ENCODE measurements at places on chromosomes 12 and 14. TPM values are rescaled to one million over a fixed set of nuclear protein-coding genes. Genes with fewer than 3 reads are reported as not detected.

DNA sequence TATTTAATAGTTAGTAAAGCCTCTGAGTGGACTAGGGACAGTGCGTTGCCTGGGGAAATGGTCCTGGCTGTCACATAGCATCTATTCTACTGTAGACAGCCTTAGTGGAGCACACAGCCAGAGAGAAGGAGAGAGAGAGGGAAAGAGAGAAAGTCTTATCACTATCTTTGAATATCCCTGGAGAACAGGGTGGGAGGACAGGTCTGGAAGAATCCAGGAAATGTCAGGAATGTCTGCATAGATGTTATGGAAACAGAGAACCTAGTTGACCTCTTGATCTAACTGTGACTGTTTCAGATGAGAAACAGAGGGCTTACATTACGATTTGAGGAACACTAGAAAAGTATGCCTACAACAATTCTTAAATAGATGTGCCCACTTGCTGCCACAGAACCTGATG is 92.8 kb downstream of the SLC15A5 start:
- H3K27me3 ChIP-seq = no peaks in the 10 kb centered on the region
- H3K27ac ChIP-seq = no peak overlapping the region
- H3K4me3 ChIP-seq = no peak overlapping the region
- no peaks in the 10 kb centered on the region for H3K36me3 ChIP-seq
- no peaks in the 10 kb centered on the region for H3K4me1 ChIP-seq
- no peak for DNase-seq

- no peaks in the 10 kb centered on the region for H3K36me3 ChIP-seq
- DNase-seq = no peak
- H3K27ac ChIP-seq = no peak overlapping the region
- no peaks in the 10 kb centered on the region for H3K27me3 ChIP-seq
Observed at GRCh38 chr12:113432986-113433385, 10.8 kb downstream of the SDSL start.

DNA sequence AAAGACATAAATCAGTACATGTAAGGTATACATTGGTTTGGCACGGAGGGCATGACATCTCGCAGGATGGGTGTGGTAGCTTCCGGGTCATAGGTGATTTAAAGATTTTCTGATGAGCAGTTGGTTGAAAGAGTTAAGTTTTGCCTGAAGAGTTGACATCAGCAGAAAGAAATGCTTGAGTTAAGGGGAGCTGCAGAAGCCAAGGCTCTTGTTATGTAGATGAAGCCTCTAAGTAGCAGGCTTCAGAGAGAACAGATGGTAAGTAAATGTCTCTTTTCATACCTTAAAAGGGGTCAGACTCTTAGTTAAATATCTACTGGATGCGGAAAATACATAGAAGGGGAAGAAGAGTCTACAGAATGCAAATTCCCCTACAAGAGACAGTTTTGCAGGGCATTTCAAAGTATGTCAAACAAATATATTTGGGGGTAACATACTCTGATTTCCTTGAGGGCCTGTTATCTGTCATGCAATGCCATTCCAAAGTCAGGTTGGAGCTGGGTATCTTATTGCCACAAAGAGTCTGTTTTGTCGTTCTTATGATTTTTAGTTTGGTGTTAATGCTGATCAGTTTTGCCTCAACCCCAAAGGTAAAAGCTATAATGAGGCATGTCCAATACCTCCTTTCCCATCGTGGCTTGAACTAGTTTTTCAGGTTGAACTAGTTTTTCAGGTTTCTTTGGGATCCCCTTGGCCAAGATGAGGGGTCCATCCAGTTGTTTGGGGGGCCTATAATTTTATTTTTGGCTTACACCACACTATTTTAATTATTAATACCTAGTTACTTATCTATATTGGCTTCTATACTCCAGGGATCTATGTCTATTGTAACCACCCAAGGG is 67.0 kb downstream of the PTHLH start:
- H3K36me3 ChIP-seq = no peaks in the 10 kb centered on the region
- no peaks in the 10 kb centered on the region for H3K4me1 ChIP-seq

- no peaks in the 10 kb centered on the region for H3K27me3 ChIP-seq
- no peak overlapping the region for H3K27ac ChIP-seq
- H3K4me1 ChIP-seq = no peaks in the 10 kb centered on the region
- no peak for DNase-seq
- H3K36me3 ChIP-seq = no peaks in the 10 kb centered on the region
- H3K4me3 ChIP-seq = no peak overlapping the region
Observed at GRCh38 chr14:99354166-99354875, 82.3 kb upstream of the BCL11B start.

DNA sequence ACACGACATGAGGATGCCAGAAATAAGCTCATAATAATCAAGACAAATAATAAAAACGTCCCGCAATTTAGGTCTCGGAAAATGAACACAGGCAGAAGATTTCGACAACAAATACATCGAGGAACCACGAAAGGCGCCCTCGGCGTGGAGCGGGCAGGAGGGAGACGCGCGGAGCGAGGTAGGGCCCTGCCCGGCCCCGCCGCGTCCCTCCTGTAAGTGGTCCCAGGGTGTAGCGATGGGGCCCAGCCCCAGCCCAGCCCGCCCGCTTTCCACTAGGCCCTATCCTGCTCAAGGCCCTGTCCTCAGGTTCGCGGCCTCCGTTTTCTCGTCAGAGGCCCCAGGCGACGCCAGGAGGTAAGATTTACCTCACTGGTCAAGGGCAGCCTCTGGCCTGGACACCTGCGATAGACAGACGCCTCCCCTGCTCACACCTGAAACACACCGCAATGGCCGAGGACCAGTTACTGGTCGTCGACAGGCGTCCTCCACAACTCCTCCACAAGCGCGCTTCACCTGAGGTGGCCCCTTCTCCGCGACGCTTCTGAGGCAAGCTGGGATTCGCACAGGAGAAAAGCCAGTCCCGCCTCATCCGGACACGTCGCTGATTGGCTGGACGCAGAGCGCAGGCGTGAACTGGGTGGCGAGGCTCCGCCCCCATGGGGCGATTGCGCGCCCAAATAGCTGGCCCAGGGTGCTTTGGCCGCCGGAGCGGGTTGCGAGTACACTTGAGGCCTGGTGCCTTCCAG is at the start of gene SYCP3:
Gene SYCP3, minus strand, starts transcription at position 543 of the 746 bp plus-strand sequence. CDS start 1,527 bp downstream, outside the sequence.
- H3K4me3 ChIP-seq = no peak within 1 kb of the TSS
- H3K36me3 ChIP-seq = peaks cover 7% of the 10 kb centered on the region
- DNase-seq = no peak
- no peaks in the 10 kb centered on the region for H3K27me3 ChIP-seq
- no peak within 1 kb of the TSS for H3K27ac ChIP-seq

- no peak overlapping the region for H3K4me3 ChIP-seq
- no peaks in the 10 kb centered on the region for H3K4me1 ChIP-seq
- DNase-seq = no peak
- no peak overlapping the region for H3K27ac ChIP-seq
- no peaks in the 10 kb centered on the region for H3K36me3 ChIP-seq
Observed at GRCh38 chr12:106975993-106976658, 10.8 kb downstream of the MTERF2 start.

DNA sequence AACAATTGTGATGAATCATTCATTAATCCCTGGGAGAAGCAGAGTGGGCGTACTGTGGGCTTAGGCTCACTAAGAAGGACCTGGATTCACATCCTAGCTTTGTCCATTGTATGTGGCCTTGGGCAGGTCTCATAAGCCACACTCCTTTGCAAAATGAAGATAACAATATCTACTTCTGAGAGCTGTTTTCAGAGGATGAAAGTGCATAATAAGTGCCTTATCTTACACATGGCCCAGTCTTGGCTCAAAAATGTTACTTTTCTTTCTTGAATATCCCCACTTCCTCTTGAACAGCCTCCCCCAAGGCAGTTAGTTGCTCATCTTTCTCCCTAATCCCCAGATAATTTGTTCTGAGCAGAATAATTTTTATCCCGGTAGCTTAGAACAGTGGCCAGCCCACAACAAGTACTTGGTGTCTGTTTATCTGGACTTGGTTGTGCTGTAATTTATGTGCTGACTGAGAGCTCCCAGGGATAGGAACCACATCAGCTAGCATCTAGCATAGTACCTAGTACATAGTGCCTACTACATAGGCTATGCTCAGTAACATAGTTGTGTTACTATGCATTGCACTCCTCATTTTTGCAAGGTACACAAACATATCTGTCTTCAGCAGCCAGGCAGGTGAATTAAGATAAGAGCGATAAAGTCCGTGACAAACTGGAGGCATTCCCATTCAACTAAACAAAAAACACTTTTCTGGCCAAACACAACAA is 61.7 kb upstream of the NUDT4 start:
- H3K36me3 ChIP-seq = no peaks in the 10 kb centered on the region
- H3K27ac ChIP-seq = no peak overlapping the region
- H3K4me3 ChIP-seq = no peak overlapping the region
- no peak for DNase-seq
- no peaks in the 10 kb centered on the region for H3K27me3 ChIP-seq

DNA sequence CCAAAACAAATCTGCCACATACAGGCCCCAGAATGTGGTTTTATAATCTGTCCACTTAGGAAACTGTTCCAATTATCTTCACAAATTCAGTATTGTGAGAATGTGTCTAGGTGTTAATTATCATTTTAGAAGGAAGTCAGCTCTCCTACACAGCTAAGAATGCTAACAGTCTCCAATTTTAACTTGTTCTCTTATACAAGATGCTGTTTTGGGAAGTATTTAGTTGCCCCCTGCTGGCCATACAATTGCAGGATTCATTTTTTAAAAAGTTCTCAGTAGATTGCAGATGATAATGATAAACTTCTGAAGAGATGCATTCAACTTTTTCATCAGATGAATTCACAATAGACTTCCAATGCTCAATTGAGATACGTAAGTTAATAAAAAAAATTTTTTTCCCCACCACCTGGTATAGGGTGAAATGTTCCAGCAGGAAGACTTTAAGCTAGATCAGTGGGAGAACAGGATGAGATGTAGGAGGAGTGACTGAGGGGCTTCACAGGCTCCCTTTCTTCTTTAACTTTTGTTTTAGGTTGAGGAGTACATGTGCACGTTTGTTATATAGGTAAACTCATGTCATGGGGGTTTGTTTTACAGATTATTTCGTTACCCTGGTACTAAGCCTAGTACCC is 27.3 kb upstream of the OSBPL8 start:
- H3K4me1 ChIP-seq = no peaks in the 10 kb centered on the region
- no peak overlapping the region for H3K27ac ChIP-seq
- no peak overlapping the region for H3K4me3 ChIP-seq

Gene PAPLN
- total RNA-seq = 33.1 TPM

GRCh38 chr12:112473056-112473455 is 54.3 kb downstream of the PTPN11 start:
- no peak overlapping the region for H3K4me3 ChIP-seq
- H3K27ac ChIP-seq = no peak overlapping the region
- H3K4me1 ChIP-seq = no peaks in the 10 kb centered on the region

DNA sequence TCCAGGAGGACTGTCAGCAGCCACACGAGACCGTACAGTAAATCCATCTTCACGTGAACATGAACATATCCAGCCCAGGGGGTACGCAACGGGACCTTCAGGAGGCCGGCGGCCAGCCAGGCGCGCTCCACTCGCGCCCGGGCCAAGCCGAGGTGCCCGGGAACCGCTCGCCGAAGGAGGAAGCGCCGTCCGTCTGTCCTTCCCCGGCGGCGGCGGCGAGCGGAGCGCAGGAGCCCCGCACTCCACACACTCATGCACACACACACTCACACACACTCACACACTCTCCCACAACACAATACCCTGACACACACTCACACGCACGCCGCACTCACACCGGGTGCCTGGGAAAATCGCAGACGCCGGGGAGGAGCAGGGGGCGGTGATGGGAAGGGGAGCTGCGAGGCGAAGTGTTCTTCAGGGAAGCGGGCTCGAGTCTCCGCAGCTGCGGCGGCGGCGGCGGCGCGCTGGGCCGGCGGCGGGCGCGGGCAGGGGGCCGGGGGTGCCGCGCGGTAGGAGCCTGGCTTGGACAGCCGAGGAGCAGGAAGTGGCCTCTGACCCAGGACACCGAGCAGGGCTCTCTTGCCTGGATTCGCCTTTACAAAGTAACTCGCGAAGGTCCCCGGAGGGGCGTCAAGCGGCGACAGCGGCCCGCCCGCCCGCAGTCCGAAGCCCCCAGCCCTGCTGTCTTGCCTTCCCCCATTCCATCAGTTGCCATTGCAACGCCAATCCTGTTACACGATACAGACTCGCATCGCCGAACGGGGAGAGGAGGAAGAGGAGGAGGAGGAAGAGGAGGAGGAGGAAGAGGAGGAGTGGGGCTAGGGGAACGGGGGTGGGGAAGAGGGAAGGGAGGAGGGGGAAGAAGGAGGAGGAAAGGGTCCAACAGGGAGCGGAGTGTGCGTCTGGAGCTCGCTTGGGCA is 601 bp downstream of the MDGA2 start:
- no peak overlapping the region for H3K27ac ChIP-seq
- H3K27me3 ChIP-seq = peaks cover 16% of the 10 kb centered on the region
- H3K36me3 ChIP-seq = no peaks in the 10 kb centered on the region

Gene TAS2R7
- total RNA-seq = not detected

DNA sequence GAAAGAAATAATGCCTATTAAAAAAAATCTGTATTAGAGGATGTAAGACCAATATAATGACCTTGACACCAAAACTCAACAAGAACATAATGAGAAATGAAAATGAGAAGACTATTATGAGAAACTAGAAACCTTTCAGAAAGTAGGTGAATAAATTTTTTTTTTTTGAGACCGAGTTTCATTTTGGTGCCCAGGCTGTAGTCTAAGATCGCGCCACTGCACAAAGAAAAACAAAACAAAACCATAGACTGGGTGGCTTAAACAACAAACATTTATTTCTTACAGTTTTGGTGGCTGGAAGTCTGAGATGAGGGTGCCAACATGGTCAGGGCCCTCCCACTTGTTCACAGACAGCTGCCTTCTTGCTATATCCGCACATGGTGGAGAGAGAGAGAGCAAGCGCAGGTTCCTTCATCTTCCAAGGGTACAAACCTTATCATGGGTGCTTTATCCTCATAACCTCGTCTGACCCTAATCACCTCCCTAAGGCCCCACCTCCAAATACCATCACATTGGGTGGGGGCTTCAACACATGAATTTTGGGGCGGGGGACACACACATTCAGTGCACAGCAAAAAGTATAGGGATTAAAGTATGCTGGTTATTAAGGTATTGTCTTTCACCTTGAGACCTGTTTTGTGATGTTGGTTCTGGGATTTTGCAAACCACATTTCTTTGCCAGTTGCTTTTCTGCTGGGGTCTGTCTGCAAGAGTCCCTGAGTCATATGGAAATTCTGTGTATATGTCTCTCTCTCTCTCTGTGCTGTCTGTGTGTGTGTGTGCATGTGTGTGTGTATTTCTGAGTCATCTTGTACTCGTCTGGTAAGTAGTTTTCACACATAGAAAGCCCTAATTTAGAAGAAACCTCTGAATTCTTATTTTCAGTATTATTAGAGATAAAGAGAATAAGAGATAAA is 26.2 kb downstream of the ZCRB1 start:
- no peaks in the 10 kb centered on the region for H3K4me1 ChIP-seq
- H3K27me3 ChIP-seq = no peaks in the 10 kb centered on the region
- DNase-seq = no peak

- no peaks in the 10 kb centered on the region for H3K36me3 ChIP-seq
- no peak overlapping the region for H3K4me3 ChIP-seq
- no peaks in the 10 kb centered on the region for H3K27me3 ChIP-seq
- DNase-seq = no peak
Observed at GRCh38 chr14:75989134-75989533, 3.6 kb downstream of the IFT43 start.

Gene CLEC12A
- 0.18 TPM for total RNA-seq
